ENCODE measurements at places on chromosomes 5 and 9.
A peak's percentile ranks its signal among the peaks of the same experiment; 100 is the strongest.

- H3K27me3 ChIP-seq, result no peaks in the 10 kb centered on the region
- no peaks in the 10 kb centered on the region for H3K36me3 ChIP-seq
- H3K27ac ChIP-seq, result no peak overlapping the region
- no peak overlapping the region for H3K4me3 ChIP-seq
Measured at GRCh38 chr9:114619191-114619761, 8.2 kb downstream of the TMEM268 start.

- no peaks in the 10 kb centered on the region for H3K4me1 ChIP-seq
- H3K36me3 ChIP-seq, result no peaks in the 10 kb centered on the region
- no peak for DNase-seq
- no peak overlapping the region for H3K27ac ChIP-seq
- no peak overlapping the region for H3K4me3 ChIP-seq
- H3K27me3 ChIP-seq, result no peaks in the 10 kb centered on the region
Measured at GRCh38 chr9:127197186-127197860, 67.3 kb upstream of the GARNL3 start.

DNA sequence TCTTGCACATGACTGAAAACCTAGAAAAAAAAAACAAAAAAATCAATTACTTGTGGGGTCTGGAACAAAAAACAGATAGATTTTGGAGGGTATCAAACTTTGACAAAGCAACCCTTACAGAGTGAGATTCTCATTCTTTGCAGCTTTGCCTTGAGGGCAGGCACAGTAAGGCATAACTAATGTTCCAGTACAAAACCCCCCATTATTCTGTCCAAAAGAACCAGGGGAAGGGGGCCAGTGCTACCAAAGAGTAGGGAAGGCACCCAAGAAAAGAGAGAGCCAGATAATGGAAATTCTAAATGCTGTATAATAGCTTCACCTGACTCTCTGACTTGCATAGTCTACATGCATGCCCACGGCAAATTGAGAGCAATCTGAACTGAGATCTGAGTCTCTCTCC lies 12.9 kb downstream of the POLK start:
- no peaks in the 10 kb centered on the region for H3K27me3 ChIP-seq
- no peaks in the 10 kb centered on the region for H3K36me3 ChIP-seq
- no peak for DNase-seq
- H3K4me1 ChIP-seq, result no peaks in the 10 kb centered on the region
- H3K4me3 ChIP-seq, result no peak overlapping the region
- no peak overlapping the region for H3K27ac ChIP-seq

- H3K27me3 ChIP-seq, result no peaks in the 10 kb centered on the region
- H3K4me3 ChIP-seq, result no peak overlapping the region
- H3K36me3 ChIP-seq, result no peaks in the 10 kb centered on the region
- H3K27ac ChIP-seq, result no peak overlapping the region
- H3K4me1 ChIP-seq, result no peaks in the 10 kb centered on the region
Measured at GRCh38 chr5:1366514-1366913, 21.6 kb upstream of the CLPTM1L start.

GRCh38 chr5:97453263-97453662 lies 270.2 kb upstream of the RIOK2 start:
- H3K4me3 ChIP-seq, result no peak overlapping the region
- no peaks in the 10 kb centered on the region for H3K36me3 ChIP-seq
- no peaks in the 10 kb centered on the region for H3K4me1 ChIP-seq
- DNase-seq, result no peak

- H3K4me1 ChIP-seq, result no peaks in the 10 kb centered on the region
- H3K27me3 ChIP-seq, result no peaks in the 10 kb centered on the region
- no peak overlapping the region for H3K27ac ChIP-seq
- DNase-seq, result no peak
Measured at GRCh38 chr5:120518581-120518980, 54.5 kb downstream of the PRR16 start.

GRCh38 chr9:20406344-20406743 lies 216.0 kb downstream of the MLLT3 start:
- H3K4me1 ChIP-seq, result peaks cover 2% of the 10 kb centered on the region
- DNase-seq, result no peak
- no peak overlapping the region for H3K27ac ChIP-seq
- H3K4me3 ChIP-seq, result no peak overlapping the region
- H3K36me3 ChIP-seq, result no peaks in the 10 kb centered on the region

GRCh38 chr5:74085186-74085585 lies 459.2 kb downstream of the ARHGEF28 start:
- no peak overlapping the region for H3K27ac ChIP-seq
- DNase-seq, result peak; percentile 89
- H3K36me3 ChIP-seq, result no peaks in the 10 kb centered on the region

DNA sequence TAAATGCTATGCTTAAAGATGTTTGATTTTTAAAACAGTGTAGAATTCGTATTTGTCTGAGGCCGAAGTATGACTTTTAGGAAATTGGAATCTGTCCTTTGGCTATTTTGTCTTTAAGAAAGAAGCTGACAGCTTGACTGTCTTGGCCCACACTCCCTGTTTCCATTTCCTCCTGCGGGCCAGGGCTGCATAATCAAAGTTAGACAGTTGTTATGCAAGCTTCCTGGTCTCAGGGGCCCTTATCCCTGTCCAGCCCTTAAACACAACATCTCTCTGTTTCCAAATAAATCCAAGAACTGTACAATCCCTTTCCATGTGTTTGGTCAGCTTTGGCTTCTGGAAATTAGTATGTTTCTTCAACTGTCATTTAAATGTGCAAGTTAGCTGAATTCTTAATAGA lies 54.6 kb upstream of the ECM2 start:
- no peaks in the 10 kb centered on the region for H3K36me3 ChIP-seq
- no peak overlapping the region for H3K4me3 ChIP-seq
- DNase-seq, result no peak
- no peaks in the 10 kb centered on the region for H3K27me3 ChIP-seq
- H3K27ac ChIP-seq, result no peak overlapping the region

GRCh38 chr5:6456766-6457370 lies 8.2 kb downstream of the UBE2QL1 start:
- no peak overlapping the region for H3K4me3 ChIP-seq
- H3K4me1 ChIP-seq, result no peaks in the 10 kb centered on the region
- no peaks in the 10 kb centered on the region for H3K27me3 ChIP-seq
- no peaks in the 10 kb centered on the region for H3K36me3 ChIP-seq
- DNase-seq, result no peak

GRCh38 chr5:76838481-76839261 lies 11.1 kb upstream of the S100Z start:
- H3K4me1 ChIP-seq, result no peaks in the 10 kb centered on the region
- no peak overlapping the region for H3K4me3 ChIP-seq
- no peaks in the 10 kb centered on the region for H3K36me3 ChIP-seq
- H3K27me3 ChIP-seq, result no peaks in the 10 kb centered on the region
- DNase-seq, result peak; percentile 60

DNA sequence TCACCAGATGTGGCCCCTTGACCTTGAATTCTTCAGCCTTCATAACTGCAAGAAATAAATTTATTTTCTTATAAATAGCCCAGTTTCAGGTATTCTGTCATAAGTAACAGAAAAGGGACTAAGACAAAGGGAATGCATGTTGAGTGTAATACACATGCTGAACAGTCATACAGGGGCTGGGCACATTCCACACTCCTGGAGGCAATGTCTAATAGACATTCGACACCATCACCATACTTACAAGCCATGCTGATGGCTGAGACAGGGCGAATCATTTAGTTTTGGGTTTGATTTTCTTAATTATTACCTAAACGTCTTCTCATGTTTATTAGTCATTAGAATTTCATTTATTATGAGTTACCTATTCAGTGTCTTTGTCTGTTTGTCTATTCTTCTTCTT lies 68.5 kb downstream of the TENT4A start:
- H3K27me3 ChIP-seq, result no peaks in the 10 kb centered on the region
- no peaks in the 10 kb centered on the region for H3K36me3 ChIP-seq
- no peak for DNase-seq
- H3K4me1 ChIP-seq, result no peaks in the 10 kb centered on the region
- H3K27ac ChIP-seq, result no peak overlapping the region

- H3K4me3 ChIP-seq, result no peak overlapping the region
- no peaks in the 10 kb centered on the region for H3K4me1 ChIP-seq
- H3K27me3 ChIP-seq, result no peaks in the 10 kb centered on the region
- H3K27ac ChIP-seq, result no peak overlapping the region
Measured at GRCh38 chr5:74188351-74189105, 452.0 kb downstream of the ENC1 start.

- no peak for DNase-seq
- H3K27me3 ChIP-seq, result no peaks in the 10 kb centered on the region
- H3K4me3 ChIP-seq, result no peak overlapping the region
- H3K27ac ChIP-seq, result no peak overlapping the region
Measured at GRCh38 chr9:124632077-124632621, 125.0 kb upstream of the NR5A1 start.

DNA sequence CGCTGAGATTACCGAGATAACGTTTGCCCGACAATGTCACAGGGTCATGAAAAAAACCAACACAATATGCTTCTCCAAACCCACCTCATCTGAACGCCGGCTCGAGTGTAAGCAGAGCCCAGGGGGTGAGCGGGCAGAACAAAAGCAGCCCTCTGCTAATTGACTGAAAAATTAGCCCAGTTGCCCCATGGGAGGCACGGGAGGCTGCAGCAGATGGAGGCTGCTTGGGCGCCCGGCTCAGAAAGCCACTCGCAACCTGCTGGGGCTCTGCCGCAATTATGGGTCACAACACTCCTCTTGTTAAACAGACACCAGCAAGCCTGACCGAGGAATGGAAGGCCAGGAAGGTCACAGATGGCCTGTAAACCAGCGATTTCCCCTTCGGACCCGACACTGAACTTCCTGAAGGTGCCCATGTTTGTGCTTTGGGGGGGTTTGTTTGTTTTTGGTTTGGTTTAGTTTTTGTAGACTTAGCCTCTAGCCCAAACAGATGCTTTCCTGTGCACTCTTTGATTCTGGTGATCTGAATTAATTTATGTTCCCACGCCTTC lies 104.6 kb upstream of the IRX1 start:
- DNase-seq, result no peak
- no peak overlapping the region for H3K27ac ChIP-seq
- H3K27me3 ChIP-seq, result no peaks in the 10 kb centered on the region
- H3K4me3 ChIP-seq, result no peak overlapping the region
- H3K4me1 ChIP-seq, result no peaks in the 10 kb centered on the region

DNA sequence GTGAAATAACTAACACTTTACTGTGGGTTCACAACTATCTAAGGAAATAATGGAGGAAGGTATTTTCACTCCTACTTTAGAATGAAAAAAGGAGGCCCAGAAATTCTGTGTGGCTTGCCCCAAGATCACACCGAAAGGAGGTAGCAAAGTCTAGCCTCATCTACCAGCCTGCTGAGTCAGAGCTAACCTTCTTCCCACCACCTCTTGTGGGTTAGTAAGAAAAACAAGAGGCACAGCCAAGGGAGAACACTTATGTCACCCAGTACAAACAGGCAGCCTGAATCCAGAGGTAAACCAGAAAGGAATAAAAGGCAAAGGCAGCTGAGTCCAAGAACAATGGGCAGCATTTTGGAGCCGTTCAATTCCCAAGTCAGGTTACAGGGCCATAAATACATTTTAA lies 91.9 kb upstream of the RASEF start:
- H3K36me3 ChIP-seq, result no peaks in the 10 kb centered on the region
- no peak overlapping the region for H3K4me3 ChIP-seq
- H3K27me3 ChIP-seq, result no peaks in the 10 kb centered on the region
- no peak for DNase-seq
- no peak overlapping the region for H3K27ac ChIP-seq

Data from mesendoderm (in vitro differentiated cells).